CD4-positive, alpha-beta T cell treated with Interleukin-6 at 100 ng/mL for 8 hours (primary cell): ENCODE measurements at places on chromosomes 12 and 14.

DNA sequence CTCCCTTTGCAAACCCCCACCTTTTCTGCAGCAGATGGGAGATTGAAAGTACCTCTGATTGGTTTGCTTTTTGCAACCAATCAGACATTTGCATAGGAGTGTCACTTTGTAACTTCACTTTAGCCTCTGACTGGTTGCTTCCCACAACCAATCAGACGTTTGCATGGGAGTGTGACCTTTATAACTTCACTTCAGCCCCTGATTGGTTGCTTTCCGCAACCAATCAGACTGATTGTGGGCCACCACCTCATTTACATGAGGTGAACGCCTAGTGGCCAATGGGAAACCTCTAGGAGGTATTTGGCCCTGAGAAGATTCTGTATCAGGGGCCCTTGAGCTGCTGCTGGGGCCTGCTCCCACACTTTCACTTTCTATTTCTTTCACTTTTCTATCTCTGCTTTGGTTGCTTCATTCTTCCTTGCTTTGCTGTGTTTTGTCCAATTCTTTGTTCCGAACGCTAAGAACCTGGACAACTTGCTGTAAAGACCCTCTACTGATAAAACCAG lies 106.0 kb upstream of the PRICKLE1 start:
- DNase-seq = no peak

DNA sequence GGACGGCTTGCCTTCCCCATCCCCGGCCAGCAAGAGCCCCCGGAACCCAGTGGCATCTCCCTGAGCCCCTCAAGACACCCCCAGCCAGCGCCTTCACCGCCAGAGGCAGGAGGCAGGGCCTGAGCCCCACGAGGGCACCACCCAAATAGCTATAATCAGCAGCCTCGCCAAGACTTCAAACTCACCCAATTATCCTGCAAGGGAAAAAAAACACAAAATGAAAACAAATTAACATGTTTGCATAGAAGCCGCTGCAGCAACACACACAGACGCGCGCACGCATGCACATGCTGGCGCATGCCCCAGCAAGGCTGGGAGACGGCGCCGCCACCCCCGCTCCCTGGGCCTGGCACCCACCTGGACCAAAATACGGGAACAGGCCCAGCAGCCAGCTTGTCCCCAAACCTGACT lies 15.8 kb downstream of the FAM222A start:
- no peak for DNase-seq

- peak; percentile 56 for DNase-seq
Measured at GRCh38 chr12:7113389-7113871, 4.4 kb upstream of the C1RL start.

GRCh38 chr12:52496590-52497071 lies 3.6 kb upstream of the KRT6A start:
- no peak for DNase-seq

DNA sequence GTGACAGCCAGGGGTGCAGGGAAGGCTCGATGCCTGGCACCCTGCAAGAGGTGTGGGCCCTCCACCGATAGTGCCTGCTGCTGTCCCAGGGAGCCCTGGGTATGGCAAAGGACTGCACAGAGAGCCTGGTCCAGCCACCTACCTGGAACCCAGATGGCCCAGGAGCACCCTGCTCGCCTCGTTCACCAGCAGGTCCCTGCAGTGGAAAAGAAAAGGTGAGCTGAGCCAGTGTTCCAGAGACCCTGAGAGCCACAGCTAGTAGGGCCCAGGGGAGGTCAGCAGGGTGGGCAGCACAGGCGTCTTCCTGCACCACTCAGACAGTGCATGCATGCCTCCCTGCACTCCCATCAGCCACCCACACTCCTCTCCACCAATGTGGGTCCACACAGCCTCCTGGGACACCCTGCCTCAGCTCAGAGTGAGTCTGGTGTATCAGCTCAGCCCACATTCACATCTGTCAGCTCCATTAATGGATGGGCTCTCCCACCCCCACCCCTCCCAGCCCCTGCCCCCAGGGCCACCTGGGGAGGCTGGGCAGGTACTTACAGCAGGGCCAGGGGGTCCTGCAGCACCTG lies 20.2 kb downstream of the TMEM106C start:
- DNase-seq = no peak

DNA sequence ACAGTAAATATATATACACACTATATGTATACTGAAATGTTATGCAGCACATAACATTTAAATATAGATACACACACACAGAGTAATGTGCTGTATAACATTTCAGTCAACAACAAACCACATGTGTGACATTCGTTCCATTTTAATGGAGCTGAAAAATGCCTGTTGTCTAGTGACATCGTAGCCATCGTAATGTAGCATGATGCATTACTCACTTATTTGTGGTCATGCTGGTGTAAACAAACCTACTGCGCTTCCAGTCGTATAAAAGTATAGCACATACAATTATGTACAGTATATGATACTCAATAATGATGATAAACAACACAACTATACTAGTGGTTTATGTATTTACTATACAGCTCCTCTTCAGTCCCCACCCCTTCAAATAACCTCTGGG lies 119.0 kb upstream of the SLC38A4 start:
- DNase-seq = no peak

GRCh38 chr12:106142591-106143261 lies 4.0 kb upstream of the NUAK1 start:
- DNase-seq = no peak

DNA sequence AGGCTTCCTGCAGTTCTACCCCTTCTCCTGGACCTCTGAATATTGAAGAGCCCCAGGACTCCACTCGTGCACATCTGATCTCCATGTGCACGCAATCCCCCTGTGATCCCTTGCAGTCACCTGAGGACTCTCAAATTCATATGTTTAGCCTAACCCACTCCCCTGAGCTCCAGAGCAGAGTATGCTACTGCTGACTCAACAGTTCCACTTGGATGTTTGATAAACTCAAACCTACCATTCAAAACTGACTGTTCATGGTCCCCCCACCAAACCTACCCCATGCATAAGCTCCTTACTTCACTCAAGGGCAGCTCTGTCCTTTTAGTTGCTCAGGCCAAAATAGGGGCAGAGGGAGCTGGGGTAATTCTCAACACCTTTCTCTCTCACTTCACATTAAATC lies 96.0 kb downstream of the DNAI7 start:
- no peak for DNase-seq
